ENCODE measurements at places on chromosomes 11 and 22.
A peak's percentile ranks its signal among the peaks of the same experiment; 100 is the strongest.

DNA sequence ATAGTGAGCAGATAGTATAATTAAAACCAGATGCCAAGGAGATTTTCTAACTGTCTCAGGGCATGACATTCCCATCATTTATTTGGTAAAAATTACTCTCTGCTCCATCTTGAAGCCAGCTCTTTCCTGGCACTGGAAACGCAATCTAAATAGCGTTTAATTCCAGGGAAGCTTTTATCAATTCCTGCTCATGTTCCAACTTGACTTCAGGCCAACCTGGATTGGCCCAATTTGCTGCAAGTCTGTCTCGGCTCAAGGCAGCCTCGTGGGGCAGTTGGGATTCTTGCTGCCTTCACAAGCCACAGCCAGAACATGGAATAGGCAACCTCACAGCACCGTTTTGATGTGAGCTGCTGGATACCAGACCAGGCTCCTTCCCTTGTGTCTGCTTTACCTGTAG, 1255.9 kb downstream of the TBC1D22A start:
- no peak for DNase-seq

GRCh38 chr22:30566125-30566524, 8.3 kb downstream of the GAL3ST1 start:
- no peak for DNase-seq

DNA sequence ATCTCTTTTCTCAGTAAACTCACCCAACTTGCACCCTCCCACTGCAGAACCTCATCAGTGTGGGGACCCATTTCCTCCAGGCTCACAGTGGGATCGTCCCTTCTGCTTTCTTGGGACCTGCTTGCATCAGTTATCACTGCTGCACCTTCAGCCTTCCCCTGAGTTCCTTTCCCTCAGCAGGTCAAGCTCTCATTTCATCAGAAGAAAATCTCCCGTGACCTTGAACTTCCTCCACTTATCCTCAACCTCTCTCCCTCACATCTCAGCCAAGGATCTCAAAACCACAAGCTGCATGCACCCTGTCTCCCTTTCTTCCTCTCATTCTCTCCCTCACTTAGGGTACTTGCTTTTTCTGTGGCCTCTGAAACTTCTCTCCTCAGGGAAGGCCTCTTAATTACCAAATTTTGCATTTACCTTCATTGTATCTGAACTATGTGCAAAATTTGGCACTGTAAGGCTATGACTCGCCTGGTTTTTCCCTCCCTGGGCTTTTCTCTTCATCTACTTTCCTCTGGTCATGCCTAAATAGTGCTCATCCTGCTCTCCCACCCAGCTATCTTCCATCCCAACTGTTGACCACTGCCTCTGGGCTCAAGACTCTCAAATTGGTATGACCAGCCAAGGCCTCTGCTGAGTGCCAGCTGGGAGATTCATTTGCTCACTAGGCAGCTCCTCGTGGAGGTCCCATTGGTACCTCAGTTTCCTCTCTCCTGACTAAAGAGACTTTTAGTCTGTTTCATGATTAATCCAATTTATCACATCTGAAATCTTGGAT, 2.7 kb upstream of the RCE1 start:
- no peak for DNase-seq

GRCh38 chr11:64341851-64342791, 2.1 kb downstream of the CCDC88B start:
- peak; percentile 86 for DNase-seq

DNA sequence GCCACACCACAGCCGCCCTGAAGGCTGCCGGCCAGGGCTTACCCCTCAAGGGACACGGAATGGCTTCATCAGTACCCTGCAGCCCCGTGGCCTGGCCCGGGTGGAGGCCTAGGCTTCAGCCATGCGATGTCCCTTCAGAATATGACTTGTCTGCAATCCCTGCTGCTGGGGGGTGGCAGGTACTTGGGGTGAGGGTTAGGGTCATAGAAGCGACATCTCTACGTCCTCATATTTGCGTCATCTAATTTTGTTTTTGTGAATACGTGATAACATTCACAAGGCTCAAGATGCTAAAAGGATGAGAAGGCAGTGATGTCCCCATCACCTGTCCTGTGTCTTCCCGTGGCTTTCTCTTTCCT, 6.4 kb downstream of the CCND1 start:
- DNase-seq = no peak

DNA sequence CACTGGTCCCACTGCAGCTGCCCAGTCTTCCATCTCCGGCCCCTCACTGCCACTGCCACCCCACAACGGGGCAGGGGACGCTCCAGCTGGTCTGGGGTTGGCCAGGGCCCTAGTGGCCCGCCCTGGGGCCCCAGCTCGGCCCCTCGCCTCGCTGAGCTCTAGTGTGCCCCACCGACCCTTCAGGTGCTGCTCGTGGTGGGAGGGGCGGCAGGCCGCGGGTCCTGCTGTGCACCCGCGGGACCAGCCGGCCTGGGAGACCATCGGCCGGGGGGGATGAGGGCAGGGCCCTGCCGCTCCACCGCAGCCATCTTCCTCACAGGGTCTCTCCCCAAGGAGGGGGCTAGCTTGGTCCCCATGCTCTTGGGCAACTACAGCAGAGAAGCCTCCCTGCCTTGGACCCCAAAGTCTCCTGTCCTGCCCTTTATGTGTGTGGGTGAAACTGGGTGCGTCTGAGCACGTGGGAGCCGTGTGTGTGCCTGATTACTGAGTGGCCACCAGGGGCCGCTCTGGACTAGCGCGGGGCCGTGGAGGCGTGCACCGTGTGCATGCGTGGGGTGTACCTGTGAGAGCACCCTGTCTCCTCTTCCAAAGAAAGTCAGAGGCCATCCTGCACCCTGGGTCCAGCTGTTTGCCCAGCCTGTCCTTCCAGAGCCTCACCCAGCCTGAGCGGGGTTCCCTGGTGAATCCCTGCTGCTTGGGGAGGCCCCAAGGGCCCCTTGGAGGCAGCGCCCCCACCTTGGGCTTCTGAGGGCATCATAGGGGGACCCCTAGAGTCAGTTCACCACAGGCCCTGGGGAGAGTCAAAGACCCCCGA, 6.0 kb upstream of the ACR start:
- peak; percentile 59 for DNase-seq

Data from lung microvascular endothelial cell (primary cell).